ENCODE measurements at places on chromosomes 16 and 17. TPM values are rescaled to one million over a fixed set of nuclear protein-coding genes. Genes with fewer than 3 reads are reported as not detected.
A peak's percentile ranks its signal among the peaks of the same experiment; 100 is the strongest.

NPIPB9 gene
- total RNA-seq = not detected

CPHXL2 gene
- not detected for total RNA-seq

PLEKHH3 gene
- total RNA-seq = 27.8 TPM

UBALD1 gene
- total RNA-seq = 28.2 TPM

GLIS2 gene
- total RNA-seq = 5.9 TPM

TBC1D26 gene
- not detected for total RNA-seq

FTO gene
- total RNA-seq = 27.0 TPM

TMIGD1 gene
- total RNA-seq = not detected

- peak; percentile 67 for DNase-seq
Measured at GRCh38 chr16:14399378-14400284, 230.4 kb downstream of the PARN start.

GRCh38 chr17:1930337-1930645 lies 94.8 kb downstream of the RTN4RL1 start:
- no peak for DNase-seq

DNA sequence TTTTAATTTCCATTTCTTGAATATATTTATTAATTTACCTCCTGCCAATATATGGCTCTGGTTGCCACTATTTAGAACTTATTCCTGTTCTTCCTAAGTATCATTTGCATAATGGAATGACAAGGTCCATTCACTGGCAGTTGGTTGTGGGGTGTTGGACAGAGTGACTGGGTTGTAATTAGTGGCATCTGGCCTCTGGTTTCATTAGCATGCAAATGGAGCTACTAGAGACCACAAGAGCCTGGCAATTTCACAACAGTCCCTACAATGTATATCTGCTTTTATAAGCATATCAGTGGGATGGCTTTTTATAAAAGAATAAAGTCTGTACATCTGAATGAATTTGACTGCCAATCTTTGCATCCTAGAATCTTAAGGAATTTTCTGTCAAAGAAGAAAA lies 1030.9 kb upstream of the CDH8 start:
- no peak for DNase-seq

GRCh38 chr17:47368262-47368661 lies 44.5 kb downstream of the EFCAB13 start:
- peak; percentile 96 for DNase-seq

GRCh38 chr17:49379926-49380325 lies 17.9 kb upstream of the ZNF652 start:
- DNase-seq = no peak

DNA sequence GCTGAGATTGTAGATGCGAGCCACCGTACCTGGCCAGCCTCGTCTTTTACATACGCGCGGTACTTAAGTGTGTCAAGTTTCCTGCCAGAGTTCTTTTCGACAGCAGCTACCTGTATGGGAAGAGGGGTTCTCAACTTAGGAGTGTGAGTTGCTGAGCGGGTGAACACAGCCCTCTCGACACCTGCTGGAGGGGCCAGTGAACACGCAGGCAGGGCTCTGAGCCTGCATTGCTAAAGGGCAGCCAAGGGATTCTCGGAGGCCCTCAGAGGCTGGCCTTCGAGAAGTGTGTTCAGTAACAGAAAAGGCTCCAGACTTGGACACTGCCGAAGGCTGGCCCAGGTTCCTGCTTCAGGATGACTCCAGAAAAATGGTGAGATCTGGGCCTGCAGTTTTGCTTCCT lies 6.1 kb downstream of the ZC3H18 start:
- DNase-seq = no peak

DNA sequence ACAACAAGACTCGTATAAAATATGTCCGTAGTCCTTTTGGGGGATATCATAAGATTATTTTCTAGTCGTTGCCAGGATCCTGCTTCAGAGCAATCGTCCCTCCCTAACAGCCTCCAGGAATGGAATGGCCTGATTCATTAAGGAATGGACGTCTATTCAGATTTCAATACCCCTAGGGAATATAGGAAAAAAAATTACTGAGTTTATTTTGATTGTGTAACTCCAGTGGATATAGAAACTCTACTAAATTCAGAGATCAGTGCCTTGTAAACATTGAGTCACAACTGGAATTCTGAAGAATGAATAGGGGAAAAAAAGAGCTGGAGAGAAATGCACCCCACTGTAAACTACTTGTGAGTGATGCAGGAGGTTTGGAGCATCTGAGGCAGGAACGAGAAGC lies 1171.5 kb upstream of the GOT2 start:
- DNase-seq = peak; percentile 50

DNA sequence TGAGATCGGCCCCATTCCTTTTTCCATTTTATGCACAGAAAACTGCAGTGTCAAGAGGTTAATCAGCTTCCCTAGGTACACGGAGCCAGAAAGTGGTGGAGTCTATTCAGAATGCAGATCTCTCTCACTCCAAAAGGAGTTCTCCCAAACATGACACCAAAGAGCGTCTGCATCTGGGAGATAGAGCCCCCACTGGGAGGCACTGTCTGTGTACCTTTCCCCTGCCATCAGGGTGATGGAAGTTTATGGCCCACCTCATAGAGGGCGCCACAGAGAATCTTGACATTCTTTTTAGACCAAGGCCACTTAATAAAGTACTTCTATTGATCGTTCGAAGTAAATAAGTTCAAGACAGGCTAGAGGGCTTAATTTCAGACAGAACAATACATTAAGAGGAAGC lies 493.7 kb upstream of the ERCC4 start:
- no peak for DNase-seq

DNA sequence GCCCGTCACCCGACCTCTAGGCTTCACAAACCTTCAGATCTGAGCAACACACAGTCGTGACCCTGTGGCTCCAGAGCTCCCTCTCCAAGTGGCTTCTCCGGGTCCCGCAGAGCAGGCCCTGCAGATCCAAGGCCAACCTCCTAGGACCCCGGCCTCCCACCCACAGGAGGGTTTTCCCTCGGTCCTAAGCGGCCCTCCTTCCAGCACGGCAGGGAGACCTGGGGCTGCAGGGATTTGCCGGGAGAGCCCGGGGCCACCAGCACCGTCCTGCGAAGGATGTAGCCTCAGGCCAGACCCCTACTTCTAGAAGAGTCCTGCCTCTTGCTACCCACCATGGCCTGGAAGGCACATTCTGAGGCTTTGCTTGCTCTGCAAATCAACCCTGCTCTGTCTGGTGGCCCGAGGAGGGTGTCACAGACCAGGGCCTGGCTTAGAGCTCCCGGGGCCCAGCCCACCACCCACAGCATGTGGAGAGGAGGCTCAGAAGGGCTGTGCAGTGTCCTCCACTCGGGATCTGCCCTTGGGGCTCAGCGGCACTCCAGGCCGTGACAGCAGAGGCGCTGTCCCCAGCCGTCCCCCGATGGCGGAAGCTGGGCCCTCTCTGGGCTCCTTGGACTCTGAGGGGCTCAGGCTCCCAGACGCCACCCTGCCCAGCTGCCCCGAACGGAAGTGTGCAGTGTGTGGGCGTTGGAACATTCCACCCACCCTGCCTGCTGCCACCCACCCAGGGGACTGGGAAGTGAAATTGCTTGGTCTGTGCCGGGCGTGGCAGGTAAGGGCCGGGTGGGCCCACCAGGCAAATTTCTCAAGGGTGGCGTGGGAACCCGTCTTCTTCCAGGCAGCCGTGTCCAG lies 28.8 kb upstream of the ACSF3 start:
- no peak for DNase-seq

DNA sequence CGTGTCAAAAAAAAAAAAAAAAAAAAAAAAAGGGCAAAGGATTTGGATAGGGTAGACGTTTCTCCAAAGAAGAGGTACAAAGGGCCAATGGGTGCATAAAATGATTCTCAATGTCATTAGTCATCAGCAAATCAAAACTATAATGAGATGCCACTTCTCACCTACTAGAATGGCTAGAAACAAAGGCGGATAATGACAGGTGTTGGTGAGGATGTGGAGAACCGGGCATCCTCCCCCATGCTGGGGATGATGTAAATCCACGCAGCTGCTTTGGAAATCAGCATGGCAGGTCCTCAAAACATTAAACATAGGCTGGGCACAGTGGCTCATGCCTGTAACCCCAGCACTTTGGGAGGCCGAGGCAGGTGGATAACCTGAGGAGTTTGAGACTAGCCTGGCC lies 9.4 kb downstream of the ITGAX start:
- DNase-seq = no peak

DNA sequence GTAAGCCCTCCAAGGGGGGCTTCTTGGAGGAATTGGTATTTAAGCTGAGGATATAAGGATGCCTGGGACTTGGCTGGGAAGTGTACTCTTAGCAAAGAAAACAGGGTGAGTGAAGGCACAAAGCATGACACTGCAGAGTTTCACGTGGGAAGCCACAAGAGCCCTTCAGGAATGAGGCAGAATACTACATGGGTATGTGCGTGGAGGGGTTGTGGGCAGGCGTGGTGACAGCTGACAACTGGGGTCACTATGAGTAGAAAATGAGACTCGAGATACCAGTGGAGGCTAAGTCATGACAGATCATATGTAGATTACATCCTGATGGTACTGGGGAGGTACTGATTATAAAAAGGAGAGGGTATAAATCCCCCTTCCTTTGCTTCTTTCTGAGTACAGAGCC lies 78.1 kb upstream of the XYLT1 start:
- no peak for DNase-seq

DNA sequence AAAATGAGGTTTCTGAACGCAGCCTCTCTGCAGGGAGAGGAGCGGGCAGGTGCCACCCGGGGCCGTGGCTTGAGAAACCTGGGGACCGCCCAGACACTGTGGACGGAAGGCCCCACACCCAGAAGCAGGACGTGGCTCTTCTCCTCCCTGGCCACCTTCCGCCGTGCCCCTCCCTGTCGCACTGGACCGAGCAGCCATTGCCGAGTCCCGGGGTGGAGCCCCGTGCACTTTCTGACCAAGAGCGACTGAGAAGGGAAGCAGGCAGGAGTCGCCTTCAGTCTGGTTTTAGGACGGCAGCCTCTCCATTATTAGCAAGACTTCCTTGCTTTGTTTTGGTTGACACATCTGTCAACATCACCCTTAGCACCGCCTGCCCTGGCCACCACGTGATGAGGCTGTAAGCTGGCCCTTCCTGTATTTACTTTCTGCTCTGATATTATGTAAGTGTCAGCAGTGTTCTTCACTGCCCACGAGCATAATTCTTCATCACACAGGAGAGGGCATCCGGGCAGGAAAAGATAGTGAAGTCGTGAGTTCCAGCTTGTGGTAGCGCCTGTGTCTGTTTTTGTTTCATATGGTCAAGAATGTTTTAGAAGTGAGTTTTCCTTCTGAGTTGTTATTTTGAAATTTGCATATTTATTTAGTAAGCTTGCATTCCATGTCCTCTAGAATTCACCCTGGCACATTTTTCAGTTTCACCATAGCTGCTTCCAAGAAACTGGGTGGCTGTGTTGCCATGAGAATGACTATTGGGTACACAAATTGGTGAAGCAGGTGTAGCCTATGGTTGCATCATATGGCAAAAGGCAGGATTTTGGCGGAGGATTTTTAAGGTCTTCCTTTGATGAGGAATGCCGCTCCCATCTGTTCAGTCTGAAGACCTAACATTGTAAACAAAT lies 1.0 kb downstream of the HERPUD1 start:
- DNase-seq = peak; percentile 53

Data from PC-3 (cell line).